Neural crest cell (in vitro differentiated cells): ENCODE measurements at places on chromosomes 5 and 9.

DNA sequence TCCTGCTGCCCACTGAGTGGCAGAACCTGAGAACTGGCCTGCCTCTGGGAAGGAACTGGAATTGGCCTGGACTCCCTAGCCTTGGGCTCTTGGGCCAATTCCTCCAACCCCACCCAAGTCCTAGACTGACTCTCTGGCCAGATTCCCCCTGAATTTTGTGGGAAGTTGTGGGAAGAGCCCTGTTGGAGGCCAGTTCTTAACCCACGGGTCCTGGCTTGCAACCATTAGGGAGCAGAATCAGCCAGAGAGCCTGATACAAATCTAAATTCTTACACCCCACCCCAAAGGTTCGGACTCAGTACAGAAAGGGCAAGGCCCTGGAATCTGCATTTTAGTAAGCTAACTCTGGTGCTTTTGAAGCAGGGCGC is 125.3 kb upstream of the SLC25A48 start:
- H3K4me3 ChIP-seq = no peak overlapping the region
- no peak for DNase-seq
- H3K27ac ChIP-seq = no peak overlapping the region
- H3K36me3 ChIP-seq = no peaks in the 10 kb centered on the region
- H3K4me1 ChIP-seq = no peaks in the 10 kb centered on the region

DNA sequence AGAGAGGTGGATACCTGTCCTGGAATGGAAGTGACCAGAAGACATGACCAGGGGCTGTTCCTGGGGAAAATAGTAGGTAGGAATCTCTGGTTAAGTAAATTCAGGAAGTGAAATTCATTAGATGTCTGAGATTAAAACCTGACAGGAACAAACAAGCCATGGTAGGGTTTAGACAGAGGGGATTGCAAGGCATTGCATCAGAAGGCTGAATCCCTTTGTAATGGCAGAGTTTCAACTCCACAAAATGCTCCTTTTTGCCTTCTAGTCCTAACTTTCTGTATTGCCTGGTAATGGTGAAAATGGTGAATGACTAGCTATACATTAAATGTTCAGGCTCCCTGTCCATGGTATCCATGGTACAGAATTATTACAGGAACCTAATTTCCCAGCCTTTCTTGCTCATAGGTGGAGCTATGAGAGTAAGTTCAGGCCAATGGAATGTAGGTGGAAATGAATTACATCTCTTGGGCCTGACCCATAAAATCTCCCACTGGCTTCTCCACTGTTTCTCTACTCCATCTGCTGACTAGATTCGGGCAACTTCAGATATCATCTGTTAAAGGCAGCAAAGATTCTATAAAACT is 113.4 kb upstream of the CNTLN start:
- H3K27me3 ChIP-seq = no peaks in the 10 kb centered on the region
- no peak overlapping the region for H3K4me3 ChIP-seq
- no peaks in the 10 kb centered on the region for H3K4me1 ChIP-seq
- no peaks in the 10 kb centered on the region for H3K36me3 ChIP-seq
- DNase-seq = no peak

GRCh38 chr5:41182666-41183065 is 30.7 kb downstream of the C6 start:
- H3K27me3 ChIP-seq = no peaks in the 10 kb centered on the region
- no peaks in the 10 kb centered on the region for H3K4me1 ChIP-seq
- H3K4me3 ChIP-seq = no peak overlapping the region
- H3K36me3 ChIP-seq = no peaks in the 10 kb centered on the region

GRCh38 chr5:89922161-89922560 is 487.4 kb downstream of the CETN3 start:
- no peaks in the 10 kb centered on the region for H3K36me3 ChIP-seq
- no peak overlapping the region for H3K27ac ChIP-seq
- H3K4me1 ChIP-seq = no peaks in the 10 kb centered on the region
- no peaks in the 10 kb centered on the region for H3K27me3 ChIP-seq

- H3K36me3 ChIP-seq = no peaks in the 10 kb centered on the region
- no peak overlapping the region for H3K27ac ChIP-seq
- no peak overlapping the region for H3K4me3 ChIP-seq
- DNase-seq = no peak
Measured at GRCh38 chr5:5592541-5592940, 170.1 kb downstream of the ICE1 start.

DNA sequence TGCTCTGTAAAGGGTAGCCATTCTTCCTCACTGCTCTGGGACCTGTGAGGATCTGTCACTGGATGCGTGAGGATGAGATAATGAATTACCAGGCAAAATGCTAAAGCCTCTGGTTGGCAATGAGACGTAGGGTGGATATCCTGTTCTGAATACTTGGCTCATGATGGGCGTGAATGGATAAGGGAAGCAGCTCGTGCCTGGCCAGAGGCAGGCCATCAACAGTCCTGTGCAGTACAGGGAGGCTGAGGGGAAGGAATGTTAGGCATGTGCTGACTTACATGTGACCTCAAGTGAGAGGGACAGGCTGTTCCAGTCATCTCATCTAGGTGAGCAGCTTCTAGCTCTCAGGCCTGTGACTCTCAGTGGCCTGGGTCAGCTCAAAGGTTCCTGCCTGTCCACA is 172.8 kb downstream of the CARTPT start:
- H3K4me1 ChIP-seq = no peaks in the 10 kb centered on the region
- H3K4me3 ChIP-seq = no peak overlapping the region
- no peaks in the 10 kb centered on the region for H3K36me3 ChIP-seq

DNA sequence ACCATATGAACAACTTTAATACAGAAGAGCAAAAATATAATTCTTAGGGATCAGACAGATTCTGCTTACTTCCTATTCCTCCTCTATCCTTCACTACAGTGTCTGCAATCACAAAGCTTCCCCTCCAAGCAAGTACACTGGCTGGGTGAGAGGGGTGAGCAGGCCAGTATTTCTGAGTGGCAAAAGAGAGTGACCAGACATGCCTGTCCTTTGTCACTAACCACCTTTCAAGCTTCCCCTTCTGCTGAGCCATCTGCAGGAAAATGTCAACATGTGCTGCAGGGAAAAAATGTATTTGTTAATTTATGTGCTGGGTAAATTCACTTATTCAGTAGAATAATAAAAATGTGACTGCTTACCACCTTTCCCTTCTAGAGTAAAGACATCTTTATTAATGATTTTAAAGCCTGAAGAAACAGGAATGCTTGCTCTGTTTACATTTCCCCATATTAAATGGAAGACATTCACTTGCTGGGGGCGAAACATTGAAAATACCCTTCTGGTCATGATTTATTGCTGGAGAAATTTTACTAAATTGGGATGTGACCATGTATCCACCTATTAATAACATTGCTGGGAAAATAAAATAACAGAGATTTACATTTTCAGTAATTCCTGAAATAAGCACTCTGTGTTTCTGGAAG is 84.9 kb downstream of the SPOCK1 start:
- H3K27ac ChIP-seq = no peak overlapping the region
- no peak overlapping the region for H3K4me3 ChIP-seq
- no peak for DNase-seq
- no peaks in the 10 kb centered on the region for H3K4me1 ChIP-seq
- no peaks in the 10 kb centered on the region for H3K27me3 ChIP-seq

- no peaks in the 10 kb centered on the region for H3K36me3 ChIP-seq
- DNase-seq = no peak
- H3K27me3 ChIP-seq = peaks cover 27% of the 10 kb centered on the region
- no peak within 1 kb of the TSS for H3K27ac ChIP-seq
Measured at GRCh38 chr5:169637085-169637548, at the start of gene DOCK2. Gene DOCK2 (plus strand): TSS chr5:169637275. CDS start chr5:169637327, 52 bp downstream.

DNA sequence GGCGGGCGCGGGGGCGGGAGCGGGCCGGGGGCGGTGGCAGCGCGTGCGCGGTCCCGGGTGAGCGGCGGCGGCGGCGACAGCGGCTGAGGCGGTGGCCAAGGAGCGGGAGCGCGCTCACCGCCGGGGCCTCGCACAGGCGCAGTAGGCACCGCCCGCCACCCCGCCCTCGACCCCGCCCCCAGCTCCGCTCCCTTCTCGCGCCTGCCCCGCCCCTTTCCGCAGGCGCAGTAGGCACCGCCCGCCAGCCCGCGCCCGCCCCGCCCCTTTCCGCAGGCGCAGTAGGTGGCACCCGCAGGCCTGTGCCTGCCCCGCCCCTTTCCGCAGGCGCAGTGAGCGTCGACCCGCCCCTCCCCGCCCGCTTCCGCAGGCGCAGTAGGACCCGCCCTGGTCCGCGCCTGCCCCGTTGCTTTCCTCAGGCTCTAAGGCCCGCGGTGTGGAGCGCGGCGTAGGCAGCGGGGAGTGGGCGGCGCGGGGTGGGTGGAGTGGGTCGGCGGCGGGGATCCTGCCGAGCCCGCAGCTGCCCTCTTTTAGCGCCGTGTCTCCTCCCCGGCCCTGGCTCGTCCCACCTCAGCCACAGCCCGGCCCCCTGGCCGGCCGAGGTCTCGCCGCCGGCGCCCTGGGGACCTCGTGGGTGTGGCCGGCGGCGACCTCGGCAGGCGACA is at the start of gene CAMSAP1:
Gene CAMSAP1 (minus strand): TSS at position 116 of the 662 bp plus-strand sequence. CDS start 387 bp downstream, outside the sequence.
- H3K27me3 ChIP-seq = peaks cover 3% of the 10 kb centered on the region
- DNase-seq = peak; percentile 90
- H3K36me3 ChIP-seq = peaks cover 35% of the 10 kb centered on the region
- peaks cover 50% of the 10 kb centered on the region for H3K4me1 ChIP-seq
- peak within 1 kb of the TSS; percentile 96 for H3K4me3 ChIP-seq

DNA sequence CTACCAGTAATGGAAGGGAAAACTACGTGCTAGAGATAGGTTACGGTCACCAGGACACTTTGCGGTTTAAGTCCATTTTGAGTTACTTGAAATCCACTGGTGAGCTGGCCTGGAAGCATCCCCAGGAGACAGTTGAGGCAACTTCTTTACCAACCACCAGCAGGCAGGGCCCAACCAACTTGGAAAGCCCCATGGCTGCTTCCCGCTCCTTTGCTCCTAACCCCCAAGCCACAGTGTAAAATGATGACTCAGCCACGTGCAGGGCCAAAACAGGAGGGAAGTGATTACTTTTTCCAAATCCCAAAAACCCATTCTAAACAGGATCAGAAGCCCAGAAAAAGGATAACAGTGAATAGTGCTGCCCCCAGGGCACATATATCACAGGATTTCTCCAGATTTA is 87.4 kb downstream of the PAX5 start:
- DNase-seq = no peak
- H3K36me3 ChIP-seq = no peaks in the 10 kb centered on the region
- no peaks in the 10 kb centered on the region for H3K4me1 ChIP-seq
- H3K27ac ChIP-seq = no peak overlapping the region
- H3K4me3 ChIP-seq = no peak overlapping the region
- H3K27me3 ChIP-seq = peaks cover 6% of the 10 kb centered on the region

DNA sequence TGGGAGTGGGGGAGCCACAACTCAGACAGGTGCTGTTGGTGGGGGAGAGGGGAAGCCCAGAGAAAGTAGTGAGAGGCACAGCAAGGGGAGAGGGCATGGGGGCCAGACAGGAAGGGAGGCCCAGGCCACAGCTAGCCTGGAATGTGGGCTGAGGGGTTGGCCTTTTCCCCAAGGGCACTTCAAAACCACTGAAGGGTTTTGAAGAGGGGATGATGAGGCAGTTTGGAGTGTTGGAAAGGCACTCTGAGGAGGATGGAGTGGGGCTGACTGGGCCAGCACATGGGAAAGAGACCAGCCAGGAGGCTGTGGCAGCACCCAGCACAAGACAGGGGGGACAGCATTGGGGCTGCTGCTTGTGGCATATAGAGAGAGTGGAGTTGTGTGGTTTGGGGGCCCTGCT is 3.8 kb downstream of the PSD2 start:
- no peak overlapping the region for H3K4me3 ChIP-seq
- no peaks in the 10 kb centered on the region for H3K36me3 ChIP-seq
- peaks cover 80% of the 10 kb centered on the region for H3K27me3 ChIP-seq
- H3K4me1 ChIP-seq = no peaks in the 10 kb centered on the region
- no peak overlapping the region for H3K27ac ChIP-seq

GRCh38 chr5:40601198-40601868 is 78.4 kb upstream of the PTGER4 start:
- no peaks in the 10 kb centered on the region for H3K27me3 ChIP-seq
- no peaks in the 10 kb centered on the region for H3K36me3 ChIP-seq
- no peak overlapping the region for H3K4me3 ChIP-seq
- H3K4me1 ChIP-seq = no peaks in the 10 kb centered on the region

- no peak overlapping the region for H3K4me3 ChIP-seq
- H3K27me3 ChIP-seq = no peaks in the 10 kb centered on the region
- H3K27ac ChIP-seq = peak overlapping the region; percentile 92
- no peaks in the 10 kb centered on the region for H3K36me3 ChIP-seq
- DNase-seq = no peak
Measured at GRCh38 chr5:124738681-124739633, 7.5 kb downstream of the ZNF608 start.

DNA sequence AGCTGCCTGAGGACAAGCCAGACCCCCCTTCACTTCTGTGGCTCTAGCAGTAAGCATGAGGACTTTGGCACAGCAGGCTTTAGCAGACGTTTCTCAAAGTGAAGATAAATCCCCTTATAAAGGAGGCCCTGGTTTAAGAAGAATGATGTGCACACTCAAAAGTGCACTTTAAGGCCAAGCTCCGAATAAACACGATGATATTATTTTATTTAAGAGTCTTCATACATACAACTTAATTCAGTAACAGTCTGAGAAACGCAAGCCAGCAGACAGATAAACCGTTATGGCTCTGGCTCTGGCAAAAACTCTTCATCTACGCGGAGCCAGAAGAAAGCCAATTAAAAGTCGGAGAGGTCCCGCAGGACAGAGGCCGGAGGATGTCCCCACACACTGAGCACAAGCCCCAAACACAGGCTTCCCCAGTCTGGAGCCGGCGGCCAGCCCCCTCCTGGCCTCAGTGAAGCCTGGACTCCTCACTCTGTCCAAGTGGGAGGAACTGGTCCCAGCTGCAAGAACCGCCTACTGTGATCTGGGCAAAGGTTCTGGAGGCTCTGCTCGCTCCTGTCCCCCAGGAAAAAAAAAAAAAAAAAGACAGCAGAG is 44.6 kb downstream of the ADAMTS2 start:
- H3K27ac ChIP-seq = no peak overlapping the region
- DNase-seq = no peak
- H3K36me3 ChIP-seq = peaks cover 6% of the 10 kb centered on the region
- H3K4me3 ChIP-seq = no peak overlapping the region
- H3K4me1 ChIP-seq = peaks cover 5% of the 10 kb centered on the region
